Cardiac atrium fibroblast (primary cell): ENCODE measurements at places on chromosomes 11 and 22. TPM values are rescaled to one million over a fixed set of nuclear protein-coding genes. Genes with fewer than 3 reads are reported as not detected.

SEC14L6 gene
- not detected in 2 replicates for total RNA-seq

PIH1D2 gene
- total RNA-seq: 0.18 and 0.32 TPM in 2 replicates

IL18BP gene
- 0.72 and 1.6 TPM in 2 replicates for total RNA-seq

MYH9 gene
- 403 and 433 TPM in 2 replicates for total RNA-seq

INPP5J gene
- 0.16 TPM in 1 of 2 replicates, not detected in the other for total RNA-seq

NPAS4 gene
- total RNA-seq: not detected in 2 replicates

ARHGAP42 gene
- total RNA-seq: 5.1 and 5.5 TPM in 2 replicates

HBG2 gene
- total RNA-seq: not detected in 2 replicates

FZD4 gene
- 22.8 and 23.8 TPM in 2 replicates for total RNA-seq

GDPD4 gene
- not detected in 2 replicates for total RNA-seq

PNPLA2 gene
- 27.1 and 29.4 TPM in 2 replicates for total RNA-seq

C11orf21 gene
- total RNA-seq: not detected in 2 replicates

OR4C5 gene
- total RNA-seq: not detected in 2 replicates

MN1 gene
- 22.9 and 29.5 TPM in 2 replicates for total RNA-seq

LGR4 gene
- 31.1 and 51.4 TPM in 2 replicates for total RNA-seq

OR2D2 gene
- total RNA-seq: not detected in 2 replicates

TEAD1 gene
- total RNA-seq: 69.1 and 79.9 TPM in 2 replicates

MLC1 gene
- 1.1 and 1.6 TPM in 2 replicates for total RNA-seq

PLEKHB1 gene
- 0.81 TPM in 1 of 2 replicates, not detected in the other for total RNA-seq
